Epithelial cell of esophagus (primary cell): ENCODE measurements at places on chromosomes 4 and X.

DNA sequence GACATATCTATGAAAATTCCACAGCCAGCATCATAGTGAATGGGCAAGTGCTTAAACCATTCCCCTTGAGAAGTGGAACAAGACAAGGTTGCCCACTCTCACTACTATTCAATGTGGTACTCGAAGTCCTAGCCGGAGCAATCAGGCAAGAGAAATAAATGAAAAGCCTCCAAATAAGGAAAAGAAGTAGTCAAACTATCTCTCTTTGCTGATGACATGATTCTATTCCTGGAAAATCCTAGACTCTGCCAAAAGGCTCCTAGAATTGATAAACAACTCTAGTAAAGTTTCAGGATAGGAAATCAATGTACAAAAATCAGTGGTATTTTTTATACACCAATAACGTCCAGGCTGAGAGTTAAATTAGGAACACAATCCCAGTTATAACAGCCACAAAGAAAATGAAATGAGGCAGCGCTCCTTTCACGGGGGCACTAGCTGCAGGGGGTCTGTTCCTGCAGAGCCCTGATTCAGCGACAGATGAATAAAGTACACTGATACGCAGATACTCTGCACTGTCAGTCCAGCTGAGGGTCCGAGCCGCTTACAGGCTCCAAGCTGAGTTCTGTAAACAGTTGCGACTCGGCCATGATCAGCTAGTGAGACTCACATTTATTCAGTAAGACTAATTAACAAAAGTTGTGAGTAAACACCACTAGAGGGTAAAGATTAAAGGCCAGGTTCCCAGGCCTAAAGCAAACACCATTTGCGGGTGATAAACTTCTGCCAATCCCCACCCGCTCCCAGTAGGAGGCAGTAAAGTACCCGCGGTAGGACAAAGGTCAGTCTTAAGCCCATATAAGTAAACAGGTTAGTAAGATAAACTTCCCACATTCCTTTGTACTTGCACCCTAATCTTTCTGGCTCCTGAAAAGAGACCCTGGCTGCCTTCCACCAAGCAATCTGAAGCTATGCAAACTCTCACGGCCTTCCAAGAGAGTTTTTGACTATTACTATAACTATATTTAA lies 290.6 kb upstream of the GRID2 start:
- DNase-seq = peak; percentile 2

DNA sequence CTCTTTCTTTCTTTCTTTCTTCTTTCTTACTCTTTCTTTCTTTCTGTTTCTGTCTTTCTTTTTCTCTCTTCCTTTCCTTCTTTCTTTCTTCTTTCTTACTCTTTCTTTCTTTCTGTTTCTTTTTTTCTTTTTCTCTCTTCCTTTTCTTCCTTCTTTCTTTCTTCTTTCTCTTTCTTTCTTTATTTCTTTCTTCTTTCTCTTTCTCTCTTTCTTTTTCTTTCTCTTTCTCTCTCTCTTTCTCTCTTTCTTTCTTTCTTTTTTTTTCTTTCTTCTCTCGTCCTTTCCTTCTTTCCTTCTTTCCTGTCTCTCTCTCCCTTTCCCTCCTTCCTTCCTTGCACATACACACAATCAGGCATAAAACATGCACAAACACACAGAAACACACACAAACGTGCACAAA lies 79.3 kb upstream of the SHOX start:
- no peak for DNase-seq

- no peak for DNase-seq
Observed at GRCh38 chr4:26044524-26044923, 130.5 kb downstream of the SMIM20 start.

- no peak for DNase-seq
Observed at GRCh38 chr4:6606465-6607235, 31.7 kb downstream of the MAN2B2 start.

- no peak for DNase-seq
Observed at GRCh38 chr4:137082061-137082460, 450.2 kb downstream of the PCDH18 start.

DNA sequence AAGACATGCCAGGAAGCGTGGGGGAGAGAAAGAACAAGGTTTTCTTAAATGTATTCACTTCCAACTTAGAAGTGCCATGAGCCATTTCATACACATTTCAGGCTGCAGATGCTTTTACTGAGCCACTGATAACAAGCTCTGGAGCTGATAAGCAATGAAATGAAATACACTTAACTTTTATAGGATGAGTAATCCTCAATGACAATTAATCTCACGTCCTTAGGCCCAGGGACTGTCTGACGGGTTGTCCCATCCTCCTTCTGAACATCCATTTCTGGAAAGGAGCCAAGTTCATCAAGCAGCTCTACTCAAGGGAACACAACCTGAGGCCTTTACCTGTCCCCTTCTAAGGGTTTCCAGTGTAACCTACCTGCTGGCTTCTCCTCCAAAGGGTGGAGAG lies 121.2 kb downstream of the PARM1 start:
- no peak for DNase-seq

GRCh38 chr4:164081801-164082200 lies 587.3 kb downstream of the TMA16 start:
- peak; percentile 24 for DNase-seq

DNA sequence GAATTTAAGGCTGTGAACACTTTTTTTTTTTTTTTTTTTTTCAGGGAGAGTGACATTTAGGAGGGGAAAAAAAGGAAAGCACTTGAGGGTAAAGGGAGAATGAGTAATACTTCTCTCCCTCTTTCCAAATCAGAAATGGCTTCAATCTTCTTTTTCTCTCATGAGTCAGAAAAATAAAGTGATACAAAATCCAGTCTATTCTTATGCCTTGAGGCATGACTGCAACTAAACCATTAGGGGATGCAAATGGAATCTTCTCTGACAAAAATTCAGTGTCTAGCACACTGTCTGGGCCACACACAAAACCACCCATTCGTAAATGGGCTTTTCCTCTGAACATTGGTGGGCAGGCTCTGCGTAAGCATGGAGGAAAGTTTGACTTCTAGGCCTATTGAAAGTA lies 46.7 kb upstream of the POU4F2 start:
- DNase-seq = no peak

DNA sequence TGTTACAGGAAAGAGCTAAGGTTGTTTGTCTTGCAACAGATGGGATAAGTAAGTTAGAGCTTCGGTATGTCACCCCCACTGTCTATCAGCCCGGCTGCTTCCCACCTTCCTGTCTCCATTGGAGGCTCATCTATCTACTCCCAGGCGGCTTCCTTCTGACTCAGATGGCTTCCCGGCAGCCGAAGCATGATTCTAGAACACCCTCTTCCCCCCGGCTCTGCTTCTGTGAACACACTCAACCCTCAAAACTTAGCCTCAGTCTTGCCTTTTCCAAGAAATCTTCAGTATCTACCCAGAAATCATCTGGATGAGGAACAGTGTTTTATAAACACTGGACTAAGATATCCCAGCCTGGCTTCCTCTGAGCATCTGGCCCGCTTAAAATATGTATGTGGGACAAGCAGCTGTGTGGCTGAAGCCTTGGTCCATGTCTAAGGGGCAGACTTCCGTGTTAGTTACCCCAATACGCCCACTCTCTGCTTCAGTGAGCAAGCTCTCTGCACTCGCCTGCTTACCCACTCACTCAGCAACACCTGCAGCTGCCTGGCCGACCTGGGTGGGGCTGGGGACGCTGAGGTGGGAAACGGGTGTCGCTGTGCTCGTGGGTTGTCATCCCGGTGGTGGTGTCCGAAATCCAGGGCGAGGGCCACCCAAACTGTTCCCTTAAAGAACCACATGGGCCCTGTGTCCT lies 12.0 kb upstream of the SLC2A9 start:
- DNase-seq = peak; percentile 64

GRCh38 chr4:978957-979701 lies 5.8 kb upstream of the DGKQ start:
- DNase-seq = peak; percentile 79

- DNase-seq = peak; percentile 77
Observed at GRCh38 chr4:111652236-111652635, 493.0 kb upstream of the FAM241A start.

- no peak for DNase-seq
Observed at GRCh38 chr4:82428526-82428968, 1.7 kb downstream of the HNRNPDL start.

- peak; percentile 26 for DNase-seq
Observed at GRCh38 chr4:94758700-94759399, 1.1 kb downstream of the BMPR1B start.

DNA sequence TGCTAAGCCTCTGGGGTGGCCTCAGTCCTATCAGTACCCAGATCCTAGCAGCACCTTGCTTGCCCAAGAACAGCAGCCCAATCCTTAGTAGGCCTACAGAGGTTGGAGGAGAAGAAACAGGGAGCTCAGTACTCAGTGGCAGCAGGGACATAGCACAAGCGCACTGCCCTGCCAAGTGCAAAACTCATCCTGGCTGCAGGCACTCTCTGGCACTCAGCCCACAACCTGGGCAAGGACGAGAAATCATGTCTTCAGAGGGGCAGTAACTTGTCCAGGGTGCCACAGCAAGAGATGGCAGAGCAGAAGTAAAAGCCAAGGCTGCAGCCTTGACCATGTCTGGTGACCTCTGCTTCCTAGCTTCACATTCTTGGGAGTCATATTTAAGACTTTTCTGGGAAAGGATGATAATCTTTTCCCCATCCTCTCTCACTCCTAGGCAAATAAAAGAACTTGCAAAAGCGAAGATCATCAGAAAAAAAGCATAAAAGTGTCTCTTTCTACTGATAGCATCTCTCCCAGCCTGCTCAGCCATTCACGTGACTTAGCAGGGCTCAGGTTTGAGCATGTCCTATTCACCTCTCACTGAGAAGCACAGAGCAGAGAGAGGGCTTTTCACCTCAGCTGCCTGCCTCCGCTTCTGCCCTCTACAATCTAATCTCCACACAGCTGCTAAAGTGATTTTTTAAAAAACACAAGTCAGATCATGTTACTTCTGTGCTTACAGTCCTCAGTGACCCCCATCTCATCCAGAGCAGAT lies 37.2 kb upstream of the MAGEA4 start:
- peak; percentile 4 for DNase-seq

- no peak for DNase-seq
Observed at GRCh38 chr4:123741906-123742305, 345.3 kb downstream of the SPRY1 start.

DNA sequence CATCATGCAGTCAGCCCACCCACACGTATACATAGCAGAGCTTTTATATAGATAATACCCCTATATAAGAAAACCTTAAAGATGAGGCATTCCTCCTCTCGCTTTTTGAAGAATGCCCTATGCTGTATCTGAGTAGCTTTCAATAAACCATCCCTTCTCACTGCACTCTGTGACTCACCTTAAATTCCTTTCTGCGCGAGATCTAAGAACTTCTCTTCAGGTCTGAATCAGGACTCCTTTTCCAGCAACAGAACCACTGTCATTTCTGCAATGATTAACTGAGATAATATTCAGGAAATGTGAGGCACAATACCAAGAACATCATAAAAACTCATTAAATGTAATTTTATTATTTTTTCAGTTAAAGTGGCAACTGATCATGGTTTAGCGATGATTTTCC lies 76.4 kb upstream of the DCLK2 start:
- peak; percentile 62 for DNase-seq

DNA sequence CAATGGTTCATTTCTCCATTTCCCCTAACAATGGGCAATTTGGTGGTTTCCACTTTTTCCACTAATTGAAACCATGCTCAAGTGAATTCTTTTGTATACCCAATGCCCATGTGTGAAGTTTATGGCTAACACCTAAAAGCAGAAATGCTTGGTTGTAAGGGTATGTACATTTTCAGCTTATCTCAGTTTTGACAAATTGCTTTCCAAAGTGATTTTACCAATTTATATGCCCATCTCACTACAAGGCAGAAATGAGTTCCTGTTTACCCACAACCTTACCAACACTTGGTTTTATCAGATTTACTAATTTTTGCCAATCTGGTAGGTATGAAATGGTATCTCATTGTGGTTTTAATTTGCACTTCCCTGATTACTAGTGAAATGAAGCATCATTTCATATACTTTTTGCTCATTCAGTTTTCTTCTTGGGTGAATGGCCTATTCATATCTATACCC lies 14.8 kb downstream of the GPR34 start:
- DNase-seq = no peak
